ENCODE measurements at places on chromosomes 7 and 10. TPM values are rescaled to one million over a fixed set of nuclear protein-coding genes. Genes with fewer than 3 reads are reported as not detected.

Gene OR2A12
- total RNA-seq: not detected

Gene HUS1
- total RNA-seq: 9.6 TPM

Gene DNAJC12
- total RNA-seq: 2.3 TPM

Gene CLDN12
- 27.9 TPM for total RNA-seq

All from bronchial smooth muscle cell (primary cell).